ENCODE measurements at places on chromosomes 5 and 9.

- no peak for DNase-seq
Measured at GRCh38 chr5:76169146-76169905, 86.1 kb downstream of the SV2C start.

DNA sequence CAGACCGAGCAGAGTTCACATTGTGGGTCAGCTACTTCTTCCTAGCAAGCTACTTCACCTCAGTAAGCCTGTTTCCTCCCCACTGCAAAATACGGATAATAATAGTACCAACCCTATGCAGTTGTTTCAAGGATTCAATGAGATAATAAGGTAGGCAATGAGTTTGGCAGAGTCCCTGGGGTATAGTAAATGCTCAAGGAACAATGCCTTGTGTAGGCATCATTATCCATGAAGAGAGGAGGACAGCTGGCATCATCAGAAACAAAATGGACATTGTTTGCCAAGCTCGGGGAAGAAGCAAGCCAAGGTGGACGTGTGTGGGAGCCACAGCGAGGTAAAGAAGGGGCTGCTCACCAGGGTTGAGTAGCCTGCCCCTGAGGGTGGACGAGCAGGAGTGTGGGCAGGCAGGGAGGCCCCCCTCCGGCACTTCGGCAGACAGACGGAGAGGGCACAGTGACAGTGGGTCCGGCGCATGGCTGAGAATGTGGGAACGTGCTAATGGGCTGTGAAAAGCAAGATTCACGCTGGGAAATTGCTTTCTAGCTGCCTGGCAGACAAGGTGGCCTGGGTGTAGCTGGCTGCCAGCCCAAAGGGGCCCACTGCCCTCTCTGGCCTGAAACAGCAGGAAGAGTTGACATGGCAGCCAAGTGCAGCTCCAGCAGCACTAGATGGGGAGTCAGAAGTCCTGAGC lies 10.1 kb downstream of the CAMK2A start:
- no peak for DNase-seq

DNA sequence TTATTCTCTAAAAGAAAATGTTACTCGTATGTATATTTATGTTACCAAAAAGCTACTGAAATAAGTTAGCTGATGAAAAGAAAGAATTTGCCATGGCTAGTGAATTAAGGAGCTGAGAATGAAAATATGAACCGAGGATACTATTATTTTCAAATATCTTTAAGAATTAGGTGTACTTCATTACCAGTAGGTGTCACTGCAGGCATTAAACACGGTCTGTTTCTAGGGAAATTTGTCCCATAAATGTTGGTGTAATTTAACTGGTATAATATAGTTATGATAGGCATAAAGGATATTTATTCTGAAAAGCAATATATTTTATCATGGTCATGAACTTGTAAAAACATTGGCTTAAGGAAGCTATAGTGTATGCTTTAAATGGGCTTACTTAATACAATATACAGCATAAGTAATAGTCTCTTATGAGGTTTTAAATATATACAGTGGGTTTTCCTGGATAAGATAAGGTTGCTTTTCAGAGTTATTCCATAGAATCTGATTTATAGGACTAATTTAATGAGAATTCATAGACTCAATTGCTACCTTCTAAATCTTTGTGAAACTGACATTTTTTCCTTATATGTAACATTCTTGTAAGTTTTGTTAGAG lies 72.4 kb upstream of the MPDZ start:
- peak; percentile 34 for DNase-seq

DNA sequence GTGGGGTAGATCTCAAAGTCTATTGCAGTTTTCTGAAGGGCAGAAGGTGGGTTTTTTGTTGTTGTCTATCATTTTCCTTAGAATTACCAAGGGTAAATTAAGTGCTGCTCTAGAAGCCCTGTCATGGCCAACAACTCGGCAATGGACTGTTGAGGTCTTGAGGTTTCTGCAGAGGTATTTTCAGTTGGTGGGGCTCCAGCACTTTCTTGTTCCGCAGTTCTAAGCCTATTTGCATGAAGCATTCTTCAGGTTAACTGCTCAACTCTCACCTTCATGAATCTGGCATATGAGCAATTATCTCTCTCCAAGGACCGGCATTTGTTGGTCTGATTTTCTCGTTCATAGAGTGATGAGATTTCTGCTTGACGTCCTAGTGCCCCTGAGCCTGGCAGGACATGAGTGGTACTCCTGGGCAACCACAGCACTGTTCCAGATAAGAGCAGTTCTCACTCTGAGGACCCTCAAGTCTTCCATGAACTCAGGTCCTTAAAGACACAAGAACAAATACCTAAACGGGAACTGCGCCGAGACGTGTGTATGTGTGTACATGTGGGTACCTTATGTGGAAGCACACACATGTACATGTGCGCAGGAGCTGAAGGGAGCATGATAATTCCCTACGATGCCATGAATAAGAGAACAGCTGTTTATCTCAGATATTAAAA lies 544.5 kb downstream of the CSNK1G3 start:
- DNase-seq = no peak

- peak; percentile 85 for DNase-seq
Measured at GRCh38 chr9:69981686-69982445, 61.8 kb upstream of the MAMDC2 start.

GRCh38 chr5:132821791-132822190 lies 8.7 kb downstream of the SHROOM1 start:
- peak; percentile 22 for DNase-seq

- DNase-seq = peak; percentile 37
Measured at GRCh38 chr9:125649315-125649714, 57.7 kb downstream of the MAPKAP1 start.

- no peak for DNase-seq
Measured at GRCh38 chr5:129601576-129601975, 141.5 kb downstream of the ADAMTS19 start.

DNA sequence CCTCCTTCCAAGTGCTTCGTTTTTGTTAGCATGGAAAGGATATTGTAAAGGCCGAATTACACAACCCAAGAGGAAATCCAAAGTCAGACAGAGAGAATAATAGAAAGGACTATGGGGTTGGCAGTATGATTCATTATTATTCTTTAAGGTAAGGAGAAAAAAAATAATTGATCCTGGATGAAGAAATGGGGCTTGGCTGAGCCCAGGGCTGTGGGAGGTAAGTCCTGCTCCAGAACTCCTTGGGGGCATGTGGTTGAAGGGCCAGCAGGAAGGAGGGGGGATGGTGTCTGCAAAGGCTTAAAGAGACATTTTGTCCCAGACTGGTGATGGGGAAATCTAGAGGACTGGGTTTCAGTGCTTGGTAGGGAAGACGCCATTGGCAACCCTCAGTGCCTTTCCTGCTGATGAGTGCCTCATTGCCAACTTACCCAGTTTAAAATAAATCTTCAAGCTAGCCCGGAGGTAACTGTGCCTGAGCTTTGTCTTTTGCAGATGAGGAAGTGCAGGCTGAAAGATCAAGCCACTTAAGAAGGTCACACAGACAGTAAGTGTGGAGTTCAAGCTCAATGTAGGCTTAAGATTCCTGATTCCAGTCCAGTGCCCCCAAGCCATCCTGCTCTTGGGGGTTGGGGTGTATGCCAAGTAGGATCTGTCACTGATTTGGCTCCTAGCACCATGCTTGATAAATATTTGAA lies 30.2 kb downstream of the FOXI1 start:
- no peak for DNase-seq

DNA sequence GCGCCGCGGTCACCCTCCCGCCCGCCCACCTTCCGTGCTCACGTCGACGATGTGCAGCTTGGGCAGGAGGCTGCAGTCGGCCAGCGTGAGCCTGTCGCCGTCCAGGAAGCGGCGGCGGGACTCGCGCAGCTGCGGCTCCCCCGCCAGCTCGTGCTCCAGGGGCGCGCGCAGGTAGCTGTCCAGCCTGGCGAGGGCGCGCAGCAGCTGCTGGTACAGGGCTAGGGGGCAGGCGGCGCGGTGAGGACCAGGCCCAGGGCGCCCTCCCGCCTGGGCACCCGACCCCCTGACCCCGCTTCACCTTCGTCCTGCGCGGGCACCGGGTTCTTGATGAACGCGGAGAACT lies 1.5 kb downstream of the CLIC3 start:
- no peak for DNase-seq

DNA sequence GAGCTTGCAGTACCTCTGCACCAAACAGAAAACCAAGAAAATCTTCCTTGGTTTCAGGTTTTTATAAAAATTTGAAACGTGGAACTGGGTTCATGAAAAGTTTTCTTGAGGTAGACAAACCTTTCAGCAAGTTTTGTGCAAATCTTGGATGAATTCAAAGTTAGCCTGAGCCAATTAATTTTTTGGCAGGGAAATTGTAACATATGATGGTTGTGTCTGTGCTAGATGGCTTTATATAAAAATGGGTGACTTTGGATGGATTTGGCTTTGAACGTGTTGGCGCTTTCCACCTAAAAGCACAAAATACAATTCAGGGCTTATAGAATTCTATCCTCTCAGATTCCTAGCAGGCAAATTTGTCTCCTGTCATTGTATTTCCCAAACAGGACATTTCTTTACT lies 524.4 kb downstream of the CAAP1 start:
- DNase-seq = no peak

GRCh38 chr9:31671011-31671410 lies 713.4 kb upstream of the ACO1 start:
- DNase-seq = no peak

All from kidney glomerular epithelial cell (primary cell).